ENCODE measurements at places on chromosomes 12 and 14.
A peak's percentile ranks its signal among the peaks of the same experiment; 100 is the strongest.

GRCh38 chr12:132462788-132463187 is 27.2 kb upstream of the FBRSL1 start:
- DNase-seq: no peak

DNA sequence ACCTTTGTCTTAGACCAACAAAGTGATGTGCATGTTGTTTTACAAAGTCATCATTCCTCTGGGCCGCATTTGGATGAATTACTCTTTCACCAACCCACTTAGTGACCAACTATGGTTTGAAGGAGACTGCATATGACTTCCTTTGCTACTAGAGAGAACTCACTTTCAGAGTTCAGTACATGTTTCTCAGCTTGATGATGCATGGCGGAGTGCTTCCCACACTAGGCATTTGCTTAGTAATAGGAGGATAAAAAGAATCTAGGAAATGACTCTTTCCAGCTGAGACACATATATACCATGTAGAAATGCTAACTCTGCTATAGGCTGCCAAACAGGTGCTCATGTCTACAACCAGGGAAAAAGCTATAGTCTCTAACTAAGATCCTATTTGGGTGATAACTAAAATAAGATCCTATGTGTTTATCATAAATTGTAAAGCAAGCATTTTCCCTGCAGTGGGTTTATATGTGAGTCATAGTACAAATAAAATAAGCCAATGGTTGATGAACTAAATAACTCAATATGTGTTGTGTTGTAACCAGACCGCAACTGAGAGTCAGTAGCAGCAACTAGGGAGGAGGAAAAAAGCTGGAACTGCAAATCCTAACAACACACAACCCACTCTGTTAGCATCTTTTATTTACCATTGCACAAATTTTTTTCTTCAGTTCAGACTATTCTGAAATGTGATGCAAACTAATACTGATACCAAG is 87.2 kb downstream of the TSPAN8 start:
- no peak for DNase-seq

DNA sequence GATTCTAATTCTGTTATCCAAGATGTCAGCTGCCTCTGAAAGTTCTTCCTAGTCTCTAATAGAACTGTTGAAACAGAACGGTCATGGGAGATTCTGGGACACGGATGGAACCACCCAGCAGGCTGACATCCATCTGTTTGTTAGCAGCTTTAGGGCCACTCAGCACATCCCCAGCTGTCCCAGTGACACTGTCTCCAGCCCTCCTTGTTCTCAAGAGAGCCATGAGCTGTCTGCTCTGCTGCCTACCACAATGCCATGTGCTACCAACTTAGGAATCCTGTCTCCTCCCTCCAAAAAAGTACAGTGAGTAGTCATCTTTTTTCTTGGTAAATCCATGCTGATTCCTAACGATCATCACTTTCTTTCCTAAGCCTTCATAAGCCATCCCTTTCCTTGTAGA is 130.5 kb downstream of the ZFP36L1 start:
- DNase-seq: peak; percentile 23

- no peak for DNase-seq
Measured at GRCh38 chr12:14975457-14975856, 2.6 kb downstream of the PDE6H start.

DNA sequence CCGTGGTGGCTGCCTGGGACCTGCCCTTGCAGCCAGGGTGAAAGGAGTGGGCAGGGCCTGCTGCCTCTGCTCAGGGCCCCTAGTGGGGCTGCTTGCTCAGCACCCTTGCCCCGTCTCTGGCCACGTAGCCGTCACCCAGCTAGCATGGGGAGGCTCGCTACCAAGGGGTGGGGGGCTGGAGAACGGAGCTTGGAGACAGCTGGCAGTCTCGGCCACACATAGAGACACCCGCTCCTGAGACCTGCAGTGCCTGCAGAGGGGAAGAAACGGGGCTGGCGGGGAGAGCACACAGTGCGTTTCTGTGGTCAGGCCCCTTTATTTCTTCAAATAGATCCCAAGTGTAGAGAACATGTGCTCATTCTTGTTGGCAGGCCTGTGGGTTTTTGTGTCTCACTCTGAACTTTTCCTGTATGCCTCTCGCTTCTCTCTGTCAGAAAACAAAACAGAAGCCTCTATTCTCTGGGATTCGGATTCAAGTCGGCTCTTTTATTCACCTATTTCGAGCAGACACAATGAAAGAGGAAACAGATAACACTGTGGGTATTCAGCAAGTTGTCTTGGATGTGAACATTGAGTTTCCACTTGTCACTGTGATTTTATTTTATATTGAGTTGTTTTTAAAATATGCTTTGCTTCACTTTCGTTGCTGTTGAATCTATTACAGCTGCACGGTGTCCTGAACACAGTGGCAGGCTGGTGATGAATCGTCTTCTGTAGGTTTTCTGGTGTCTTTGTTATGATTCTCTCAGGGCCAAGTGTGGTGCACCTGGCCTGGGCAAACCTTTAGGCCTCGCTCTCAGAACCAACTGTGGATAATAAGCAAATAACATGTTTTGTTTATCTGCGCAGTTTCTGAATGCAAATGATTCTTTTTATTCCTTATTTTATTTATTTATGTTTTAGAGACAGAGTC is 26.5 kb downstream of the PACS2 start:
- no peak for DNase-seq

- DNase-seq: no peak
Measured at GRCh38 chr12:26172946-26173552, 22.3 kb upstream of the SSPN start.

DNA sequence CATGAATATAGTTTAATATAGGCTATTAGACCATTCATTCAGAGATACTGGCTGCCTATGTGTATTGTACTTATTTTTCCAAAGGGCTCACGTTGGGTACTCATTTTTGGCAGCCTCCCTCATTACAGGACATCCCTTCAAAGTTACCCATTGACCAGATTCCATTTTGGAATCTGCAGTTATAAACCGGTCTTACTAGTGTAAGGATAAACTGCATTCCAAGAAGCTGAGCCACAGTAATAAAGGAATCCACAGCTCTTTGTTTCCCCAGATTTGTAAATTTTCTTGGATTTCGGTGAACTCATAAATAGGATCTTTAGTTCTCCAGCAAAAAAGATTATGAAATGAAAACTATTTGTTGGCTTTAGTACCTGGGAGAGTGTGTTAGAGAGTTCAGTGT is 18.9 kb upstream of the CFL2 start:
- DNase-seq: no peak

DNA sequence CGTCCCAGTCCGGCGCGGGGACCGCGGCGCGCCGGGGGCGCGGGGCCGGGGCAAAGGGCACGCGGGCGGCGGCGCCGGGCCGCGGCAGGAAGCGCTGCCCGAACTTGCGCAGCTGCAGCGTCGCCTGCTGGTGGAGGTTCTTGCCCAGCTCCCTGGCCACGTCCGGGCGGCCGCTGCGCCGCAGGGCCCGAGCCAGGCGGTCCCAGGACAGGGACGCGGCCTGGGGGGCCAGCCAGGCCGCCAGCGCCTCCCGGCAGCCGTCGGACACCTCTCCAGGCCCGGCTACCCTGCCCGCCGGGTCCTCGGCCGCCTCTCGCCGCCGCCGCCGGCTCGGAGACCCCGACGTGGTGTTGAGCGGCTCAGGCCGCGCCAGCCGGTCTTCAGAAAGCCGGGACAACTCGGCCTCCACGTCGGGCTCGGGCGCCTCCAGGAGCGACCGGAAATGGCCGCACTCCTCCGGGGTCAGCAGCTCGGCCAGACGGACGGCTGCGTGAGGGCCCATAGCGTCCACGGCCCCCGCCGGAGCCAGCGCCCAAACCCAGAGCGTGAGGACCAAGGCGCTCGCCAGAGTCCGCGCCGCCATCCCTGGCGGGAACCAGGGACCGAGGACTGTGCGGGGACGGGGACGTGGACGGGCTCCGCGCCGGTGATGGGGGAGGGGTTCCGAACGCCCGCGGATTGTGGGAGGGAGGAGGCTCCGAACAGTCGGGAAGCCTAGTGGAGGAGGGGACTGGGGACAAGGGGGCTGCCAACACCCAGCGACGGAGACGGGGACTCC is 34.0 kb downstream of the FIGNL2 start:
- peak; percentile 76 for DNase-seq

GRCh38 chr12:105874121-105874520 is 264.6 kb downstream of the NUAK1 start:
- no peak for DNase-seq

DNA sequence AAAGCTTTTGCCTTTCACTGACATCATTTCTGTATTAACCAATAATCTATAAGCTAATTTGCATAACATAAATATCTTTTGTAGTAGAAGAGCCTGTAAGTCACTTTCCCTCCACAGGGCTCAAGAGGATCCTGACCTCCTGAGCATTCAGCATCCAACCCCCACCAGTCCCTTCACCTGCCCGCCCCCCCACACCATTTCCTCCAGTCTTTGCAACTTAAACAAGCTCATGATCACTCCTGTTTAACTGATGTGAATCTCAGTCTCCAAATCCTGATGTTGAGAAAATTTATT is 12.0 kb upstream of the CRY1 start:
- no peak for DNase-seq

GRCh38 chr14:101249676-101250036 is 311.6 kb upstream of the DIO3 start:
- DNase-seq: no peak

DNA sequence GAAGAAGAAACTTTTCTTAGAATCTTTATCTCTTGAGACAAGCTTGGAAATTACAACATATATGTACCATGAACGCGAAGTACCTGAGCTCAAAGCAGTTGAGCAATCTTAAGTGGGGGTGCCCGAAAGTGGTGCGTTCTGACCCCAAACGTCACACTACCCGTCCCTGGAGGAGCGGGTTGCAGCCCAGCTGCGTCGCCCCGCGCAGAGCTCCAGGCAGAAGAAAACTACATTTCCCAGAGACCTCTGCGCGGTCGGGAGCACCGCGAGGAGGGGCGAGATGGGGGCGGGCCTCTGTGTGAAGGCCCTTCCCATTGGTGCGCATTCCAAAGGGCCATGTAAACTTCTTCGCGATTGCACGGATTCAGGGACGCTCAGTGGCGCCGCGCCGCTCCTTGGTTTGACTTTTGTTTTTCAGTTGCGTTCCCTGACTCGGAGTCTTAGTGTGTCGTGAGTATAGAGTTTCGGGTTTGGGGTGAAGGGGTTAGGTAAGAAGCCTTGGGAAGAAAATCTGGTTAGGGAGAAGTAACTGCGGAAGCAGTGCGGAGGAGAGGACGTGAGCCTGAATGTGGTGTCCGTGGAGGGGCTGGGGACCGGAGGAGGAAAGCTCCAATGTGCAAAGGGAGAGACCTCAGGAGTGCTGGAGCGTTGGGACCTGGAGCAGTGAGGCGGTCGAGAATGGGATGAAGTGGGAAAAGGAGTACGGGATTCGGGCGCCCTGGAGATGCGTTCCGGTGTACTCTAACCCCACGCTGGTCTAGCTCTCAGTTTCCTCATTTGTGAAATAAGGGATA is at the start of gene CCDC77:
Gene CCDC77 (plus strand): TSS at position 410 of the 794 bp plus-strand sequence. CDS start 7,740 bp downstream, outside the sequence.
- peak; percentile 95 for DNase-seq

GRCh38 chr12:101824831-101825230 is 5.9 kb downstream of the GNPTAB start:
- no peak for DNase-seq

DNA sequence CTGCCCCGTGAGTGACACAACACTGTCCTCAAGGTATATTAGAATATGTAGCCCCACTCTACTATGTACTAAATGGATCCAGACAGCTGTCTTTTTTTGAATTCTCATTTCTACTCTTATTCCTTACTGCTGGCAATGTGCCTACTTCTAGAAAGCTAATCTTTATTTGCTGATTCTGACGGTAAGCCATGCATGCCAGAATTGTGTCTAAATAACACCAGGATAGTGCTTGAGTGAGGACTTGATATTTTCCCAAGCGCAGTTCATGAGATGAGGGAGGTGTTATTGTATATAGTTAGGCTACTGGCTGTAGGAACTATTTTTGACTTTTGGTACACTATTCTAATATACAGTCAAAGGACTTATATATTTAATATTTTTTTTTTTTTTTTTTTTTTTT is 316.2 kb upstream of the NAV3 start:
- DNase-seq: no peak

DNA sequence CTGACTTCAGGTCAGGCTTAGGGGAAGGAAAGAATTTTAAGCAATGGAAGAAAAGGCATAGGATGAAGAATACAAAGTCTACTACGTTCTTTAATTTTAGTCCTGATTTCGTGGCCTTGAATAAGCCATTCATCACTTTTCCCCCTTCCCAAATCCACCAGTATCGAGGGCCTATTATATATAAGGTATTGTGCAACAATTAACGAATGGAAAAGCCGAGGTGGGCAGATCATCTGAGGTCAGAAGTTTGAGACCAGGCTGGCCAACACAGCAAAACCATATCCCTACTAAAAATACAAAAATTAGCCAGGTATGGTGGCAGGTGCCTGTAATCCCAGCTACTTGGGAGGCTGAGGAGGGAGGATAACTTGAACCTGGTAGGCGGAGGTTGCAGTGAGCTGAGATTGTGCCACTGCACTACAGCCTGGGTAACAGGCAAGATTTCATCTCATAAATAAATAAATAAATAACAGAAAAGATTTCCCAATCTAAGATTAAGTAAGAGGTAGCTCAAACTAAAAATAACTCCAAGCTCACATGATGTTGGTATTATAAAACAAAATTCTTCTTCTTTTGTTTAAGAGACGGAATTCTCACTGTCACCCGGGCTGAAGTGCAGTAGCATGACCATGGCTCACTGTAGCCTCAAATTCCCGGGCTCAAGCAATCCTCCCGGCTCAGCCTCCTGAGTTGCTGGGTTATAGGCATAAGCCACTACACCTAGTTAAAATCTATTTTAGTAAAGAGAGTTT is 58.3 kb upstream of the NR2C1 start:
- DNase-seq: no peak

DNA sequence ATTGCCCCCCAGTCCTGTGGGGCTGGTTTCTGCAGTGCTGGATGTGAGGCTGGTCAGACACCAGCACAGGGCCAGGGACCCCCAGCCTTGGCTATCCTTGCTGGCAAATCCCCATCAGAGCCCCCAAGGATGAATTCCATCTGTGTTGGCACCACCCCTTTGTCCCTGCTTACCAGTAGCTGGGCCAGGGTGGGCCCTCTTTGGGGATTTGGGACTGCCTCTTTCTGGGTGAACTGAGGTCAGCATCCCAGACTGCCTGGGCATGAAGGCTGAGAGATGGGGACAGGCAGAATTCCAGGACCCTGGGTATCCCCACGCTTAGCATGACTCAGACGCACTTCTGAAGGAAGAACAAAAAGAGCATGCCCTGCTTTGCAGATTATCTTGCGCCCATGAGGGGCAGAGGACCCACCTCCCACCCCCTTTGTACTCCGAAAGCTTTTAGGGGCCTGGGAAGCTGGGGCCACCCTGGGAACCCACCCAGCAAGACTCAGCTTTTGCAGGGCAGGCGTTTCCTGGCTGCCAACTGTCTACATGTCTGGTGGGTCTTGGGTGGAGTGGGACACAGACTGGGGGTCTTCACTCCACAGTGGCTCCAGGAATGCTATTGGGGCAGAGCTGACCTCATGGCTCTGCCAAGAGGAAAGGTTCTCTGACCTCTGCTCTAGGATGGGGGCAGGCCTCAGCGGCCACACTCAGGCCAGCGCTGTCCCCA is 26.8 kb downstream of the RFLNA start:
- DNase-seq: no peak

- no peak for DNase-seq
Measured at GRCh38 chr12:38782359-38782758, 123.0 kb downstream of the CPNE8 start.

DNA sequence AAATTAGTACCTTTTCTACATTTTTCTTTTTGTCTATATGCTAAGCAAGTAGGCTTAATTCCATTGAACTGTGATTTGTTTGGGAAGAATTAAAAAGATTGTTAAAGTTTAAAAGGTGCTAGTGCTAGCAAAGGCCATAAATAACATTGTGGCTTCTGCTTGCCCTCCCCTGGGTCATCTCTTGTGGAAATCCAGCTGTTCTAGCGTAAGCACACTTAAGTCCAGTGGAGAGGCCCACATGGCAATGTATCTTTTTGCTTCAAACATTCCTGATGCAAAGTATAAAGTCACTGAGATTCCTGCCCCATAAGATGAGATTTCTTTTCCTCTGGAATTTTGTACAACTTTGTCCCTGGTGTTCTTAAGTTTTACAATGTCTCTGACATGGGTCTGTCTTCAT is 14.4 kb upstream of the ERGIC2 start:
- DNase-seq: no peak
